ENCODE measurements at places on chromosomes 2 and 18. TPM values are rescaled to one million over a fixed set of nuclear protein-coding genes. Genes with fewer than 3 reads are reported as not detected.

TUBA4A gene
- total RNA-seq, result 286 TPM

HMSD gene
- 0.03 TPM for total RNA-seq

TBC1D8 gene
- total RNA-seq, result 69.1 TPM

IL37 gene
- not detected for total RNA-seq

SLC9A4 gene
- not detected for total RNA-seq

PLEKHH2 gene
- total RNA-seq, result 3.1 TPM

RAPGEF4 gene
- total RNA-seq, result 0.45 TPM

PSMA8 gene
- total RNA-seq, result not detected

CREG2 gene
- 9.3 TPM for total RNA-seq

ABCG8 gene
- not detected for total RNA-seq

SCYGR8 gene
- not detected for total RNA-seq

BOLL gene
- total RNA-seq, result not detected

CMPK2 gene
- total RNA-seq, result 0.36 TPM

HRH4 gene
- not detected for total RNA-seq

TBR1 gene
- 0.01 TPM for total RNA-seq

HOXD9 gene
- total RNA-seq, result 0.82 TPM

PCARE gene
- not detected for total RNA-seq

CIB4 gene
- 0.42 TPM for total RNA-seq

ANO7 gene
- total RNA-seq, result 2.1 TPM

KIF5C gene
- 0.33 TPM for total RNA-seq

FZD7 gene
- 5.5 TPM for total RNA-seq

AQP12B gene
- total RNA-seq, result not detected

IKZF2 gene
- 0.38 TPM for total RNA-seq

LIPG gene
- total RNA-seq, result 0.17 TPM

OR6B2 gene
- total RNA-seq, result not detected

LCT gene
- total RNA-seq, result 0.04 TPM

CAPN13 gene
- 0.15 TPM for total RNA-seq

Data from A549 treated with dexamethasone at 1 μM for 4 hours (cell line).